ENCODE measurements at places on chromosomes 7 and 10. TPM values are rescaled to one million over a fixed set of nuclear protein-coding genes. Genes with fewer than 3 reads are reported as not detected.
A peak's percentile ranks its signal among the peaks of the same experiment; 100 is the strongest.

TRUB1 gene
- 20.0 TPM for total RNA-seq

ELN gene
- not detected for total RNA-seq

NEURL1 gene
- total RNA-seq, result 1.6 TPM

DNA sequence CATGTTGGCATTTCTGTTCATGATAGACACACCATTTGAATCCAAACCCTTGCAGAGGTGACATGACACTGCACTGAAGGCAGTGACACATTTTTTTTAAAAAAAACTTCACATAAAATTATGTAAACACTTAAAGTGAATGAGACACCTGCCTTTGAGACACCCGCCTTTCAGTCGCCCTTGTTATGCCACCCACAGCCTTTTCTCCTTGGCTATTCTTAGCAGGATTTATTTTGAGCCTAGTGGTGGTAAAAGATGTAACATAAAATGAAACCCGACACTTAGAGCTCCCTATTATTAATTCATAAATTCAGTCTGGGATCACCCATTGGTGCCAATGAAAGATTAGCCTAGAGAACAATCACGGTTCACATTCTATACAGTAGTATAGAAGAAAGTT is 161.3 kb downstream of the DYNC1I1 start:
- no peak for DNase-seq

DNA sequence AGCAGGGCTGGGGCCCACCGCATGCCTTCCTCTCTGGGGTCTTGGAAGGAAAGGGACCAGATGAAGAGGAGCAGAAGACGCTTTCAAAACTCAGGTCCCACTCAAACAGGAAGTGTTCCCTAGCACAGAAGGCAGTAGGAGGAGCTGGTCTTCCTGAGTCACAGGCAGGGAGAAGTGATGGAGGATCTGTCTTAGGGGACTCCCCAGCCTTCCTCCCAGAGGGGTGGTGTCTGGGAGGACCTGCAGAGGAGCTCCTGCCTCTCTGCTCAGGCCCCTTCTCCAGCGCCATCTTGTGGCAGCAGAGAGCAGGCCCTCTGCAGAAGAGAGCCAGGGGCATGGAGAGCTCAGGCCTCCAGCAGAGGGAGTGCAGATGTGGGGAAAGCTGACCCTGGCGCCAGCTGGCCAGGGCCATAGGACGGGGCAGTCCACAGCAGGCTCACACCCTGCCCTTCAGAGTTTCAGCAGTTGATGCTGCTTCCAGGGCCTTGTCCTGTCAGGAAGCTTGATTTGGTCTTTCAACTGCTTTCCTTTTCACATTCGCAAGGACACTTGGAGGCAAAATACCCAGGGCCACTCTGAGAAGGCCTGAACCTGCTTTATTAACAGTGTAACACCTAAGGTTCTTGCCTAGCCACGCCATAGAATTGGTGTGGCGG is 62.2 kb upstream of the TARP start:
- peak; percentile 82 for DNase-seq

GRCh38 chr7:66804001-66804400 is 63.5 kb downstream of the RABGEF1 start:
- DNase-seq, result no peak

GRCh38 chr7:100369105-100369504 is 4.2 kb upstream of the PILRA start:
- DNase-seq, result peak; percentile 45

DNA sequence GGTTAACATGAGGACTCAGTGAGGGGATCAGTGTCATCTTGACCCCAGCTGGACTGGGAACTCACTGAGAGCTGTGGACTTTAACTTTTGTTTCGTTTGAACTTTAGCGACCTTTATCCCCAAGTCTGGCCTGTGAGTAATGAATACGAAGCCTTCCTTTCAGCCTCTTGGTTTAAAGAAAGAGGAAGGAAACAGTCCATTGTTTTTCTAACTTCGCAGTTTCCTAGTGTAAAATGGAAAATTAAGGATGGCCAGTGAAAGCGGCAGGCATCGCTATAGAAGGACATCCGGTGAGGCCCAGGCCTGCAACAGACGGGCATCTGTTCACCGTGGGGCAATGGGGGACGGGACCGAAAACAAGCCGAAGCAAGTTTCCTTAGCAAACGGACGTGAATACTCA is 44.1 kb upstream of the ADO start:
- no peak for DNase-seq

DNA sequence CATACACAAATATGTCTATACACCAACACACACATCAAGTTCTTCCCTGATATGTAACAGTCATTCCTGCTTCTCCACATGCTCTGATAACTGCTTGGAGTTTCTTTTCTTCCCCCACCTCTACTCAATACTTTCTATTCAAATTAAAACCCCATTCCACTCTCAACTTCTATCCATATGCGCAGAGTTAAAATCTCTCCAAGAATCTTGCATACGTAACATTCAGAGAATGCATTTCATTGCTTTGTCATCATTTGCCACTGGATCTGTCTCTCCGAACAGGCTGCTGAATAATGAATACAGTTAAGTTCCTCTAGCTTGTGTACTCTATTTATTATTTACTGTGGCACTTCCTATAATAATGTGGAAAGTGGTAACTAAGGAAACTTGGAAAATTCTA is 68.8 kb downstream of the DGKB start:
- no peak for DNase-seq

GRCh38 chr10:74558897-74559296 is 267.5 kb upstream of the KAT6B start:
- no peak for DNase-seq

GRCh38 chr10:23556727-23557440 is 118.0 kb downstream of the OTUD1 start:
- no peak for DNase-seq

DNA sequence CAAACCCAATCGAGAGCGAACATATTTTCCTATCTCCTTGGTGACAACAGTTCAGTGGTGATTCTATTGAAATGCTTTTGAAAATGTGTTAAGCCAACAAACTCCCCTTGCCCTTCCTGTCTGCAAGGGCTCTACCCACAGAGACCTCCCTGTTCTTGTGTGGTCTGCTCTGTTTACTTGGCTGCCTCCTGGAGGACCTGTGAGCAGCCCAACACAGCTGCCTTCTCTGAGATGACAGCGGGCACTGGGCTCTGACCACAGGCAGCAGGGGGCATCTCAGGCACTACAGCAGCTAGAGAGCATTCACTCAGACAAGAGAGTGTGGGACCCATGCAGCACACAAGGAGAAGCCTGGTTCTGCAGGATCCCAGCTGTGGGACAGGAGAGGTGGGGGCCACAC is 416.4 kb downstream of the TCERG1L start:
- no peak for DNase-seq

- no peak for DNase-seq
Observed at GRCh38 chr10:85862771-85863170, 503.8 kb downstream of the GRID1 start.
